ENCODE measurements at places on chromosomes 1 and 21.

DNA sequence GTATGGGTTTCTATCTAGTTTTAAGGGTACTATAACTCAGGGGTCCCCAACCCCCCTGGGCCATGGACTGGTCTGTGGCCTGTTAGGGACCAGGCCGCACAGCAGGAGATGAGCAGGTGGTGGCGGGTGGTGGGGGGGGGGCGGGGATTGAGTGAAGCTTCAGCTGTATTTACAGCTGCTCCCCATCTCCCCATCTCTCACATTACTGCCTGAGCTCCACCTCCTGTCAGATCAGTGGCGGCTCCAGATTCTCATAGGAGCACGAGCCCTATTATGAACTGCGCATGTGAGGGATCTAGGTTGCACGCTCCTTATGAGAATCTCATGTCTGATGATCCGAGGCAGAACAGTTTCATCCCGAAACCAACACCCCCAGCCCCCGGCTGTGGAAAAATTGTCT is 95.1 kb upstream of the SLC45A1 start:
- no peak for DNase-seq

GRCh38 chr1:82399093-82399492 is 598.4 kb downstream of the ADGRL2 start:
- DNase-seq, result no peak

DNA sequence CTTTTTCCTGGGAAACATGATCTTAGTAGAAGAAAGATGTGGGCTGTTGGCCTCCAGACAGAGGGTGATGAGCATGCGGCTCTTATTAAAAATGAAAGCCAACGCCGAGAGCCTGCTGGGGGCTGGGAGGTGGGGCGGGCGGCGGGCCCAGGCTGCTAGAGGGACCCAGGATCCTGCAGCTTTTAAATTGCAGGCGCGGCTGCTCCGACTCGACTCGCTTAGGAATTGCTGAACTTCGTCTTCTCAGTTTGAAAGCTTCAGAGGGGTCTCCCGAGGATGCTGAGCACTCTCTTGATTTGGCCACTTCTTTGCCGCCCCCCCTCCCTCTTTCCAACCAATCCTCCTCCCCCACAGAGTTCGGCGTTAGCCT is 1.2 kb downstream of the AGPAT3 start:
- DNase-seq, result peak; percentile 79

GRCh38 chr21:28256420-28256831 is 736.3 kb downstream of the LTN1 start:
- no peak for DNase-seq

DNA sequence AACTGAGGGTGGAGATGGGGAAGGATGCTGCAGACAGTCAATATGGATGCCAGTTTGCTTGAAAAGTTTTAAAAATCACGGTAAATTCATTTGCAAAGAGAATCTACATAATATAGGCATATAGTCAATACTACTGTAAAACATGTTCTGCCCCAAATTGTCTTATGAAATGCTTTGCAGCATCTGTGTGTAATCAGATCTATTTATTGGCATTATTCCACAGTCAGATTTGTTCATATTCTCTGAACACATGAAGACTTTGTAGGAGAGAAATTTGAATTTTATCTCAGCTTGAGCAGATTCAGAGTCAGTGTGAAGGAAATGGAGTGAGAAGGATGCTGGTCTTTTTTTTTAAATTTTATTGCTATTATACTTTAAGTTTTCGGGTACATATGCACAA is 88.5 kb downstream of the PLPPR4 start:
- DNase-seq, result no peak

GRCh38 chr1:227437495-227438008 is 119.3 kb upstream of the CDC42BPA start:
- peak; percentile 80 for DNase-seq

DNA sequence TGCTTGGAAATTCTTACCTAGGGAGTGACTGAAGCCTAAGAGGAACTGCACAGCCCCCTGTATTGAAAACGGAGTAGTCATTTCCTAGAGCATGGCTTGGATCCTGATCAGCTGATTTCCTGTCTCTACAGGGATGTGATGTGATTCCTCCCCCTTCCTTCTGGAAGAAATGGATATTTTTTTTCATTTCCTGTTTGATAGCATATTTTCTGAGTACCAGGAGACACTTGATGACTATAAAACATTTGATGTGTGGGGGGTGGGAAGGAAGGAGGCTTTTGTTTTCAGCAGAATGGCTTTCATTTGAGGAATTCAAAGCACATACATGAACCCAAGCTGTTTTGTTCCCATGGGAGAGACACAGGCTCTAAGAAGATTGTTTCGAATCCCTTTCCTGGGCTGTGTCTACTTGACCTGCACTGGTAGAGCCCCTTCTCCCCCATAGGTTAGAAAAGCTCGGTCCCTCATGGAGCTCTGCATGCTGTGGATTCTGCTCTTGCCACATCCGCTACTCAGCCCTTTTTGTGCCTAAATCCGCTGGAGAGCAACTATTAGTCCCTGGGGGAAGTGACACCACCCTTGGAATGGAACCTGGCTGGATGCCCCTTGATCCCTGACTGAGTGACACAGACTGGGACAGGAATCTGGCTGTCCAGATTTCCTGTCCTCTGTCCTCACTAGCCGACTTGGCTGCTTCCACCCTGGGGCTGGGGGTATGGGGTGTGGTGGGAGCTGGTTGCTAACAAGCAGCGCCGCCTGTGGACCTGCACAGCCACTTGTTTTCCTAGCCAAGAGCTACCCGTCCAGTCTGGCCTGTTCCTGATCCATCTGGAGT is 71.8 kb upstream of the MACF1 start:
- DNase-seq, result peak; percentile 17

DNA sequence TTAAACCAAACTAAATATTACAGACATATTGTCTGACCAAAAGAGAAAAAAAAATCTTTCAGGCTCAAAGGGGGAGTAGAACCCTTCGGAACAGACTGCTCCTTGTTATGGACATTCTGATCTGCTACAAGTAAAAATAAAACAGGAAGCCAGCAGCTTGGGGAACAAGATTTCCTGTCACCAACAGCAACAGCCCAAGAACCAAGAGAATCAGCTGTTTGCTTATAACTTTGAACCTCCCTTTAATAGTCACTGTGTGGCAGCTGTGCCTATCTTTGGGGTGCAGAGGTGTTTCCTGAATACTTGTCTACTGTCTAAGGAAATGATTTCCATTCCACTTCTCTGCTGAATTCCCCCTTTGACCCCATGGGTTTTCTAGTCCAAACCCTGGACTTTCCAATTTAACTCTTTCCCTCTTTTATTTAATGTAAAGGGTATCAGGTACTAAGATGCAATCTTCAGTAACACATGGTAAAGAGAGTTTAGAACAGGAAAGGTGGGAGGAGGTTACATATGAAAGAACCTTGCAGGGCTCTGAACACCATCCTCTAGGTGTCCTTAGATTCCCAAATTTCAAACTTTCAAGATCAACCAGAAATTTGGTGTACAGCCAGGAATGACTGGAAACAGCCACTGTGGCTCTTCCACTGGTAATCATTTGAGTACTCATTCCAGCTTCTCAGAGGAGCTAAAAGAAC is 38.6 kb downstream of the GPR3 start:
- no peak for DNase-seq

DNA sequence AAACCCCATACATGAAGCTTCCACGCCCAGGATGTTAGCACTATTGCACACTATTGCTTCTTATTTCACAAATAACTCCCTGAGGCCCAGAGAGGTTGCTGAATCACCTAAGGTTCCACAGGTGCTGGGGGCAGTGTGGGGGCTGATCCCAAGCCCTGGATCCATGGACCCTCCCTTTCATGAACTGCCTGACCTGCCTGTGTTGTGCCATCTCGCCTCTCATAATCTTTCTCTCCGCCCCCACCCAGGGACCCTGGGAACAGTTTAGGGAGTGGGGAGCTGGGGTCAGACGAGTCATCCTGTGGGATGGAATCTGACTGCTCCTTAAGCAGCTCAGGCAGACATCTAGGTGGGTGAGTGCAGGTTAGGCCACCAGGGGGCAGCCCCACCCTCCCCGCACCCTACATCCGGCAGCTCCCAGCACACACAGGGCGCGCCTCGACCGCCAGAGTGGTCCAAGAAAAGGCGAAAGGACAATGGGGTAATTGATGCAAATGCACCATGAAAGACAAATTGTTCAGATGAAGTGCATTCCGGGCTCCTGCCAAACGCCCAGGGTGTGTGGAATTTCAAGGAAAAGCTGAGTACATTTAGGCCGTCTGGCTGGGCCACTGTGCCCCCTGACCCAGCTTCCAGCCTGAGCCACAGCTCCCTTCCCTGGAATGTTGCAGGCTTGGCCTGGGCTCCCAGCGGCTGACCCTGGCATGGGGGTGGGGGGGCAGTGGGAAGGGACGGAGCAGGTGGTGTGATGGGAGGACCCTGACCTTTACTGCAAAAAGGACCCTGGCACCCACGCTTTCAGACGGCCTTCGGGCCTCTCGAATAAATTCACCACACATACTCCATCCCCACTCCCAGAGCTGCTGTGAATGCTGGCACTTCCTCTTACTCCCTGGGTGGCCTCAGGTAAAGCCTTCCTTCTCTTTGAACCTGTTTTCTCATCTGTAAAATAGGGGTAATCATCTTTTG is 20.8 kb downstream of the PHLDA3 start:
- peak; percentile 87 for DNase-seq

- DNase-seq, result peak; percentile 31
These were observed 25.8 kb upstream of the EVA1B start for GRCh38 chr1:36349241-36349671.

- DNase-seq, result peak; percentile 85
These were observed 3.3 kb upstream of the COL8A2 start for GRCh38 chr1:36128126-36128904.

DNA sequence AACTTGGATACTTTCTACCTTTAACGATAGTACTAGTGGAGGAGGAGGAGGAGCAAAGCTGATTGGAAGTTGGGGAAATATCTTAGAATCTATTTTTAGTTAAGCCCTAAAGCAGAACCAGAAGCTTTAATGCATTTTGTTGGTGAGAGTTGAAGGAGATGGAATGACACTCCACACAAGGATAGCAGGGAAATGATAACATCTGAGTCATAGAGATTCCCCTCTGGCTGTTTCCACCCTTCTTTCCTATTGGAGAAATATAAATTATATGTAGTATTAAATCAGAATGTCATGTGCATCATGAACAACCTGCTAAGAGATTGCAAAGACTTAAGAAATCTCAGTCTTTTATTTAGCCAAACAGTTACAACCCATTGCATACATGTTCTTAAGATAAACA is 1357.7 kb downstream of the NCAM2 start:
- no peak for DNase-seq

DNA sequence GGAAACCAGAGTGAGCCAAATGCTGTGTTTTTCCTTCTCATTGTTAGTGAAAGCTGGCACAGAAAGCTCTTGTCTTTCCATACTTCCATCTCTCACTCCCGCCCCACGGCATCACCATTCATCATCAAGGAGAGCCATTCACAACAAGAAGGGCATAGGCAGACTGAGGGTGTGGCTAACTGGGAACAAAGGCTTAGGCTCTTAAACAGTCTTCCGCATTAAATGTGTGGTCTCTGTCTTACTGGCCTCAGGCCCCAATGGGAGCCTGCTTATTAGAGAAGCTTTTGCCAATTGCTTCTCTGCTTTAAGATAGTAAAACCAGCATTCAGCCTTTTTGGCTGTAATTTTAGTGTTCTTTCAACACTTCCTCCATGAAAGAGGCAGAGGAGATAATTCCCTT is 51.4 kb downstream of the TNFSF18 start:
- no peak for DNase-seq

DNA sequence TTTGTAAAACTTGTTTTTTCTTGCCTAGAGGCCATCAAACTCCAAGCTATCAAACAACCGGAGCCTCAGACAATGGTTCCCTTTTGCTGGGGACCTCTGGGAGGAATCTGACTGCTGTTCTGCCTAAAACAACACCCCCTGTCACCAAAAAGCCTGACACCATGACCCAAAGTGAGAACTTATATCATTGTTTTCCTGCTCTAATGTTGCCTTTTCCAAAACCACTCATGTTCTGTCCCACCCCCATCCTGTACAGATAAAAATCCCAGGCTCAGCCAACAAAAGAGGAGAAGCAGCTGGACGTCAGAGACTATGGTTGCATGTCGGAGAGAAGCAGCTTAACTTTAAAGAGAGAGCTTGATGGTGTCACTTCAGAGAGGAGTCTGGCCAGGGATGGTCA is 327.2 kb upstream of the CXADR start:
- DNase-seq, result no peak

DNA sequence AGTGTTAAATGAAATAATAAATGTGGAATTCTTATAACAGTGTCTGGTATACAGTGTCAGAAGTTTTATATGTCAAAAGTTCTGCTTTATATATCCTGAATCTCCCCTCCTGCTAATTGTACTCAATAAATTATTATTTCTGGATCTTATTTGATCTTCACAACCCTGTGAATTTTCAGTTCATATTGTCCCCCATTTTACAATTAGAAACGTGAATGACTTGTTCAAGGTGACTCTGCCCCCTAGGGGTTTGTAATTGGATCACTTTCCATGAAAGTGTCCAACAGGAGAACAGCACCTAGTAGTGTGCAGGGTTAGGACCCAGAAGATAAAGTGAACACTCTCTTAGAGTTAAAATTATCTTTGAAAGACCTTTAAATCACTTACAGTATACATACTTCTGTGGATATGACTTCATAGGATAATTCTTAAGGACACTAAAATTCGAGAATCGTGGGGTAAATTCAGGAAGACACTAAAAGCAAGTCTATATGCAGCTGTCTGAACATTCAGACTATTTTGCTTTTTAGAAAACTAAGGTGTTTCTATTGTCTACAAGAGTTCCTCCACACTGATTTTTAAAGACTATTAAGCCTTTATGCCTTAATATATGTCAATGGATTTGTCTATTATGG is 4.5 kb upstream of the DDR2 start:
- DNase-seq, result no peak

- no peak for DNase-seq
These were observed 208.4 kb upstream of the CAMK1G start for GRCh38 chr1:209375097-209375496.

All from AG20443 (cell line).